Activated naive CD4-positive, alpha-beta T cell treated with anti-CD3 and anti-CD28 coated beads for 36 hours (primary cell): ENCODE measurements at places on chromosomes 5 and 9. TPM values are rescaled to one million over a fixed set of nuclear protein-coding genes. Genes with fewer than 3 reads are reported as not detected.

Gene MEGF10
- not detected for total RNA-seq

Gene TLX3
- total RNA-seq: not detected

DNA sequence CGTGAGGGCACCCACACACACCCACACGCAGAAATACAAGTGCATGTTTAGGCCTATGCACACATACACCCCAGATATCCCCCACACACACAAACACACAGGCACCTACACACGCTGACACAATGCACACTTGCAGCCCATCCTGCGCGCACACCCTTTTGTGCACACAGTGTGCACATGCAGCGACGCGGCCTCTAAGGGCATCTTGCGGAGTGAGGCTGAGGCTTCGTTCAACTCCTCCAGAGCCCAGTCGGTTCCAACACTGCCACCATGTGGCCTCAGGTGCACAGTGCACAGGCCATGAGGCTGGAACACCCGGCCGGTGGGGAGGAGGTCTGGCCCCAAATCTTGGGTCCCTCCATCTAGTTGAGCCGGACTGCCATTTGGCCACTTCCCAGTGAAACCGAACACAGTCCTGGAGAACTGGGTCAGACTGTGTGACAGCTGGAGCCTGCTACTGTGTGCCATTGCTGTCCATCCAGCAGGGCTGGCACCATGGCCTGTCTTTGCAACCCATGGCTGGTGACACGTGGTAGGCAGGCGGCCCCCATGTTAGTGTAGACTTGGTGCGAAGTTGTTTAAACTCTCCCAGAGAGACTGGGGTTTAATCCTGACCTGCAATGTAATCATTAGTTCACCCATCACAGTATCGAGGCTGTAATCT is 97.7 kb upstream of the MVB12B start:
- H3K27ac ChIP-seq: no peak overlapping the region
- H3K27me3 ChIP-seq: peaks cover 30% of the 10 kb centered on the region
- no peaks in the 10 kb centered on the region for H3K4me1 ChIP-seq
- no peak overlapping the region for H3K4me3 ChIP-seq

DNA sequence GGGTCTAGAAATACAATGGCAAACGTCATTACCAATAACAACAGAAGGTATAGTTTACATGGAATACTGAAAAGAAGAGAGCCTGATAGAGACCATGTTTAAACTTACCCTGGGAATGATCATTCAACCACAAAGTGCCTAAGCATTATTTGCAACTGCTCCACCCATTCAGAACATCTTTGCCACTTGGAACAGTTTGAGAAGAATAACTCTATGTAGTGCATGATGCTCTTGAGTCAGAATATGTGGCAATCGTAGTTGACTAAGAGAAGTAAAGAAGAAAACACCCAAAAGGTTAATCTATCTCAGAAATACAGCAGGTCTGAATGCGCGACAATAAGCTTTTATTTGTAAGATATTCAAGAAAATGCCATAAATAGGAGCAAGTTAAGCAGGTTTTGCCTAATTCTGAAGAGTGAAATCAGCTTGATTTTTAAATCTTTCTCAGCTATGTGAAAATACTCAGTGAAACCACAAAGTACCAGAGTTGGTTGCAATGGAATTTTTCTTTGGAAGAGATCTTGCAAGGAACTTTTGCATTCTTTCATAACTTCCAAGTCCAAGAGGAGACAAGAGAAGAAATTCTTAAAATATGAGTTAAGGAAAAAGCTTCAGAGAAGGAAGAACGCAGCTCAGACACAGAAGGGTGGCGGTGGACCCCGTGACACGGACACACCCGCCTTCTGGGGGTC is 64.3 kb downstream of the HABP4 start:
- no peaks in the 10 kb centered on the region for H3K36me3 ChIP-seq
- peaks cover 4% of the 10 kb centered on the region for H3K4me1 ChIP-seq
- H3K4me3 ChIP-seq: no peak overlapping the region
- DNase-seq: no peak

- peaks cover 3% of the 10 kb centered on the region for H3K36me3 ChIP-seq
- no peak for DNase-seq
- no peak overlapping the region for H3K4me3 ChIP-seq
- peaks cover 35% of the 10 kb centered on the region for H3K4me1 ChIP-seq
- no peaks in the 10 kb centered on the region for H3K27me3 ChIP-seq
Measured at GRCh38 chr9:105700668-105701067, 6.3 kb downstream of the TMEM38B start.
